ENCODE measurements at places on chromosomes 4 and X. TPM values are rescaled to one million over a fixed set of nuclear protein-coding genes. Genes with fewer than 3 reads are reported as not detected.

Gene UTP14A
- 24.5 TPM for total RNA-seq

Gene CNGA1
- 0.19 TPM for total RNA-seq

Gene PFKFB1
- not detected for total RNA-seq

Gene RNF150
- 0.08 TPM for total RNA-seq

Gene XG
- total RNA-seq, result 11.8 TPM

Gene TGIF2LX
- not detected for total RNA-seq

Gene NALF2
- 0.08 TPM for total RNA-seq

Gene MAGEA2B
- not detected for total RNA-seq

Gene SPANXD
- not detected for total RNA-seq

Gene GLRA3
- total RNA-seq, result not detected

Gene EVC
- total RNA-seq, result 23.0 TPM

Gene PABPC4L
- total RNA-seq, result 0.42 TPM

Gene CACNA1F
- total RNA-seq, result not detected

Gene PGRMC1
- 111 TPM for total RNA-seq

Gene PPEF1
- not detected for total RNA-seq

Gene TMEM144
- 2.4 TPM for total RNA-seq

Gene UFSP2
- 25.2 TPM for total RNA-seq

Gene AFF2
- not detected for total RNA-seq

Gene WDR1
- 209 TPM for total RNA-seq

Gene PSAPL1
- not detected for total RNA-seq

Gene SPCS3
- 106 TPM for total RNA-seq

Gene ARMCX4
- total RNA-seq, result 0.94 TPM

Gene CDS1
- total RNA-seq, result 20.6 TPM

Measured in hair follicular keratinocyte (primary cell).